H9 (cell line): ENCODE measurements at places on chromosomes 6 and 20. TPM values are rescaled to one million over a fixed set of nuclear protein-coding genes. Genes with fewer than 3 reads are reported as not detected.

DNA sequence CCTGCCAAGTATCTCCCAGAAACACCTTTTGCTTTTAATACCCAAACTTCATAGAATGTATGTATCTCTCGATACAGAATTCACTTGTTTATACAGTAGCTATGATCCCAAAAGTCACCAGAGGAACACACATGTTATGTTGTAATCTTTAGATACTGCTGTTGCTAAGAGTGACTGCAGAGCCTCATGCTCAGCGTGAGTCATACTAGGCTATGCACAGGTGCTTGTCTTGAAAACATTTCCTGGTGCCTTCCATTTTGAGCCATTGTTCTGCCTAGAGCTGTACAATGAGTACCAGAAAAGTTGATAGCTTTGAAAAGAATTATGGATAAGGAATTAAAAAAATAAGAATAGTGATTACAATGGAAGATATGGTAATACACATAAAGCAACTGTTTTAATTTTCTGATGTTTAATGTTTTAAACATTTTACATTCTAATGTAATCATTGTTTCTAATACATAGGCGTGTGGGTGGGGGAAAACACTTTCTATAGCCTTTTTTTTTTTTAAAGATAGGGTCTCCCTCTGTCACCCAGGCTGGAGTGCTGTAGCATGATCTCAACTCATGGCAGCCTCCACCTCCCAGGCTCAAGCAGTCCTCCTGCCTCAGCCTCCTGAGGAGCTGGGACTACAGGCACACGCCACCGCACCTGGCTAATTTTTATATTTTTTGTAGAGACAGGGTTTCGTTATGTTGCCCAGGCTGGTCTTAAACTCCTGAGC, 79.4 kb downstream of the CD24 start:
- H3K36me3 ChIP-seq = peaks cover 4% of the 10 kb centered on the region
- peaks cover 4% of the 10 kb centered on the region; the same call in 1 of the 2 replicates for H3K4me1 ChIP-seq
- no peak overlapping the region for H3K4me3 ChIP-seq
- no peak for DNase-seq
- H3K27ac ChIP-seq = peak overlapping the region; percentile 49

BANF2 gene
- not detected in 2 replicates for total RNA-seq

DEFB124 gene
- not detected in 2 replicates for total RNA-seq

ZNF512B gene
- 43.8 and 46.0 TPM in 2 replicates for total RNA-seq

EFCAB8 gene
- total RNA-seq = 0.09 TPM in 1 of 2 replicates, not detected in the other

GRCh38 chr20:22836211-22836610, 198.9 kb upstream of the SSTR4 start:
- no peak for DNase-seq
- no peak overlapping the region for H3K4me3 ChIP-seq
- H3K27me3 ChIP-seq = no peaks in the 10 kb centered on the region
- H3K4me1 ChIP-seq = no peaks in the 10 kb centered on the region

GRCh38 chr20:19583532-19584175, 174.4 kb upstream of the RIN2 start:
- DNase-seq = peak; percentile 91
- H3K27me3 ChIP-seq = no peaks in the 10 kb centered on the region
- peak overlapping the region; percentile 5; the same call in 2 of the 3 replicates for H3K4me3 ChIP-seq
- H3K4me1 ChIP-seq = peaks cover 2% of the 10 kb centered on the region; the same call in 1 of the 2 replicates
- H3K27ac ChIP-seq = no peak overlapping the region

TBXT gene
- 0.31 and 0.48 TPM in 2 replicates for total RNA-seq

DNA sequence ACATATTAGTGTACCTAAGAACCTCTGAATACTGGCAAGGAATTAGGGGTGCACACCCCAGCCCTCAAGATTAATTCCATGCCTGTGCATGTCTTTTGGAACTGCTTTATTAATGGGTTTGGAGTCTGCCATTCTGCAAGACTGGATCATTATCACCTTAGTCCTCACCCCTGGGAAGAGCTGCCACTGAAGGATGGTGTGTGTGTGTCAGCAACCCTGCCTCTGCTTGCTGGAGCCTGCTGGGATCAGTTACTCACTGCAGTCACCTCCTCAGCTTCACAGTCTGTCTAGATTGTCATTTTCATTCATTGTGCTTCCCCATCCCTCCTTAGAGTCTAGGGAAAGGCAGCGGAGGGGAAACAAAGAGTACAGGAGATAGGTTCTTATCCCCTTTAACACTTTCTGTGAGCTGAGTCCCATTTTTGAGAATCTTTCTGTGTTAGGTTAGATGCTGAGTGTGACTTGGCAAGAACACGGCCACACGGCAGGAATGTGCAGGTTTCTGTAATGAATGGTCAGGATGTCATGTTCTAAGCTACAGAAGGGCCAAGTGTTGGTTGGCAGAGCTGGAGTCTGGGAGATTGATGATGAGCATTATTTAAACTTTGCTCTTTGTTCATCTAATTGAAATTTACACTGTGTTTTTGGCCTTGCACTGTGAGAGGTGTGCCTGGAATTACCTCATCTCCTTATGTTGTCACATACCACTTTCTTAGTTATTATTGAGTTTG, 21.1 kb downstream of the GHRH start:
- H3K4me1 ChIP-seq = no peaks in the 10 kb centered on the region
- no peak for DNase-seq
- H3K27me3 ChIP-seq = no peaks in the 10 kb centered on the region
- H3K36me3 ChIP-seq = peaks cover 84% of the 10 kb centered on the region
- H3K27ac ChIP-seq = no peak overlapping the region

- no peak for DNase-seq
- H3K36me3 ChIP-seq = peaks cover 2% of the 10 kb centered on the region; the same call in 1 of the 3 replicates
- H3K4me1 ChIP-seq = no peaks in the 10 kb centered on the region
- H3K27ac ChIP-seq = no peak overlapping the region
- H3K4me3 ChIP-seq = no peak overlapping the region
Measured at GRCh38 chr6:9732056-9732455, 682.8 kb downstream of the TFAP2A start.

GRCh38 chr6:55141611-55142010, 32.7 kb upstream of the HCRTR2 start:
- no peaks in the 10 kb centered on the region for H3K27me3 ChIP-seq
- no peaks in the 10 kb centered on the region for H3K4me1 ChIP-seq
- no peak overlapping the region for H3K4me3 ChIP-seq
- no peaks in the 10 kb centered on the region for H3K36me3 ChIP-seq
- DNase-seq = no peak

DNA sequence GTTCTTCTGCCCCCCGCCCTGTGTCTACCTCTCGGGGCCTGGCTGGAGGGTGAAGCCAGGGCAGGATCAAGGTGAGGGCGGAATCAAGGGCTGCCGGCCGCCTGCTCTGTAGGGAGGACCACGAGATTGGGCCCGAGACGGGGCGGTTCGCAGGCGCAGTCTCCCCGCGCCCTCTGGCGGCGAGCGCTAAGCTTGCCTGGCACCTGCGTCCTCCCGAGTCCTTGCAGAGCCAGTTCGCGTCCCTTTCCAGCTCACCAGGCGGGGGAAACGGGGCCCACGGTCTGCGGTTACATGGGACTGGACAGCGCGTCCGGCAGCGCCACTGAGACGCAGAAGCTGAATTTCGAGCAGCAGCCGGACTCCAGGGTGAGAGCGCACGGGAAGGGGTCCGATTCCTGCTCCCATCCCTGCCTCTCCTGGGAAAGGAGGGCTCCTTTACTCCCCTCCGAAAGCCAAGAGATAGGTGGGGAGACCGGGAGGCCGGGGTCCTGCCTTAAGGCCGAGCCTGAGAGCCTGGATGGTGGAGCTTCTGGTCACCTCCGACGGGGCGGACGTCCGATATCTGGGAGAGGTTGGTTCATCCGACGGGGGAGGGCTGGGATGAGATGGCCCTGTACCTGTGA, 3.6 kb upstream of the MATN4 start:
- no peaks in the 10 kb centered on the region for H3K27me3 ChIP-seq
- peak; percentile 91 for DNase-seq
- H3K36me3 ChIP-seq = no peaks in the 10 kb centered on the region
- H3K4me1 ChIP-seq = no peaks in the 10 kb centered on the region

DNA sequence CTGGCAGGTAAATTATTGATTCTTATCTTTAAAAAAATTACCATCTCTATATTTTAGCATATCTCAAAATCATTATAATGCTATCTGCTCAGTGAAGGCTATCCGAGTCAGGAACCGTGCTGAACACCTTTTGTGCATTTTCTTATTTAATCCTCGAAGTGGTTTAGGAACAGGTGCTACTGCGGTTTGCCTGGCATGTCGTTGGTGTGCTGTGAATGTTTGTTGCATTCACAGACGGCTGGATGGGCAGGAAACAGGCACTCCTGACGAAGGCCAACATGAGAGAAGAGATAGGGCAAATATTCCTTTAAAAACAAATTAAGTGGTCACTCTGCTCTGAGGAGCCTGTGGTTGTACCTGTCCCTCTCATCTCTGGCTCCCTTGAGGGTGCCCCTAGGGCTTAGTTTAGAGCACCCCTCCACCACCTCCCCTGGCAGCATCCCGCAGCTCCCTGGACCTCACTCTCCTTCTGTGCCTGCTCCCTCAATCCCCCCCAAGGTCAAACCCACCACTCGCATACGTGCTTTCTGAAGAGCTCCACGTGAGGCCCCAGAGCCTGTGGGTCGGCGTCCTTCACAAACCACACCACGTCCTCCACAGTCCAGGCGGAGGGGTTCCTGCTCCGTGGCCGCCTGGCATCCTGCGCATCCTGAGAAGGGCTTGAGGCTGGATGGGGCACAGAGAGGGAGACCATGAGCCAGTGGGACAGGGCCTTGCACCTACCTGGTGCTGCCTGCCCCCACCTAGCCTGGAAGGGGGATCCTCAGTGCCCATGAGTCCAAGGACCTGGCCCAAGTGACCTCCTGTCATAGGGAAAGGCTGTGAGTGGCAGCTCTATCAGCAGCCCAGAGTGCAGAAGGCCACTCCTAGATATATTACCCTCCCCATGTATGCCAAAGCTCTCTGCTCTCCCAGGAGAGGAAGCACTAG, 116.5 kb downstream of the SCML4 start:
- peak; percentile 20 for DNase-seq
- H3K4me1 ChIP-seq = no peaks in the 10 kb centered on the region
- H3K4me3 ChIP-seq = no peak overlapping the region
- no peaks in the 10 kb centered on the region for H3K36me3 ChIP-seq

DNA sequence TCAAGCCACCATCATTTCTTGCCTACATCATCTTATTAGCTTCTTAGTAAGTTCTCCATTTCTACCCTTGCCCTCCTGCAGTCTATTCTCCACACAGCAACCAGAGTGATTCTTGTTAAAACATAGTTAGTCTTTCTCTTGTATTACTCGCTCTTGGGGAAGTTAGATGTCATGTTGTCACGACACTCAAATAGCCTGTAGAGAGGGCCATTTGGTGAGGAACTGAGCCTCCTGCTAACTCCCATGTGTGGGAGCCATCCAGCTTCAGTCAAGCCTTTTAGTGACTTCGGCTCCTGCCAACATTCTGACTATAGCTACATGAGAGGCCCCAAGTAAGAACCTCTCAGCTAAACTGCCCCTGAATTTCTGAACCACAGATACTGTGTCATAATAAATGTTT, 395.4 kb downstream of the CDC5L start:
- H3K4me1 ChIP-seq = no peaks in the 10 kb centered on the region
- no peaks in the 10 kb centered on the region for H3K27me3 ChIP-seq
- H3K36me3 ChIP-seq = 0 out of 2 replicates have a peak, but pooled peaks cover 5% of the 10 kb centered on the region
- H3K4me3 ChIP-seq = no peak overlapping the region
- no peak overlapping the region for H3K27ac ChIP-seq

OTOR gene
- not detected in 2 replicates for total RNA-seq

- no peaks in the 10 kb centered on the region for H3K27me3 ChIP-seq
- no peak overlapping the region for H3K4me3 ChIP-seq
- no peak overlapping the region for H3K27ac ChIP-seq
- no peaks in the 10 kb centered on the region for H3K4me1 ChIP-seq
Measured at GRCh38 chr6:98942263-98942803, 5.4 kb downstream of the FBXL4 start.

- H3K27ac ChIP-seq = no peak within 1 kb of the TSS
- H3K4me1 ChIP-seq = 0 out of 2 replicates have a peak, but pooled peaks cover 7% of the 10 kb centered on the region
- H3K4me3 ChIP-seq = peak within 1 kb of the TSS; percentile 70
- H3K36me3 ChIP-seq = peaks cover 12% of the 10 kb centered on the region
- H3K27me3 ChIP-seq = no peaks in the 10 kb centered on the region
Measured at GRCh38 chr6:35452183-35453090, at the start of gene FANCE. TSS of gene FANCE (plus strand) at chr6:35452338. CDS start at chr6:35452546, 208 bp downstream.

DNA sequence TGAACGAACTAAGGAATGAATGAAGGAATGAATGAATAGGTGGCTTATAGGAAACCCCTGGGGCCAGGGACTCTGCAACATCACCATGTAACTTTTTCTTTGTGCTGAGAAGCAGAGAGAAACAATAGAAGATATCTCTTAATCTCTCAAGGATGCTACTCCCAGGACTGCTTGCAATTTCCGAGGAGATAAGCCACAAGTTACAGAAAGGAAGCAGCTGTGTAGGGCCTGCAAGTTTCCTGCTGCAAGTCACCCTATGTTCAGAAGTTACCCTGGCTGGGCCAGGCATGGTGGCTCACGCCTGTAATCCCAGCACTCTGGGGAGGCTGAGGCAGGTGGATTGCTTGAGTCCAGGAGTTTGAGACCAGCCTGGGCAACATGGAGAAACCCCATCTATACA, 7.3 kb upstream of the MAVS start:
- no peak overlapping the region for H3K27ac ChIP-seq
- H3K36me3 ChIP-seq = no peaks in the 10 kb centered on the region
- H3K4me1 ChIP-seq = no peaks in the 10 kb centered on the region
- no peaks in the 10 kb centered on the region; the same call in 1 of the 2 replicates for H3K27me3 ChIP-seq

DNA sequence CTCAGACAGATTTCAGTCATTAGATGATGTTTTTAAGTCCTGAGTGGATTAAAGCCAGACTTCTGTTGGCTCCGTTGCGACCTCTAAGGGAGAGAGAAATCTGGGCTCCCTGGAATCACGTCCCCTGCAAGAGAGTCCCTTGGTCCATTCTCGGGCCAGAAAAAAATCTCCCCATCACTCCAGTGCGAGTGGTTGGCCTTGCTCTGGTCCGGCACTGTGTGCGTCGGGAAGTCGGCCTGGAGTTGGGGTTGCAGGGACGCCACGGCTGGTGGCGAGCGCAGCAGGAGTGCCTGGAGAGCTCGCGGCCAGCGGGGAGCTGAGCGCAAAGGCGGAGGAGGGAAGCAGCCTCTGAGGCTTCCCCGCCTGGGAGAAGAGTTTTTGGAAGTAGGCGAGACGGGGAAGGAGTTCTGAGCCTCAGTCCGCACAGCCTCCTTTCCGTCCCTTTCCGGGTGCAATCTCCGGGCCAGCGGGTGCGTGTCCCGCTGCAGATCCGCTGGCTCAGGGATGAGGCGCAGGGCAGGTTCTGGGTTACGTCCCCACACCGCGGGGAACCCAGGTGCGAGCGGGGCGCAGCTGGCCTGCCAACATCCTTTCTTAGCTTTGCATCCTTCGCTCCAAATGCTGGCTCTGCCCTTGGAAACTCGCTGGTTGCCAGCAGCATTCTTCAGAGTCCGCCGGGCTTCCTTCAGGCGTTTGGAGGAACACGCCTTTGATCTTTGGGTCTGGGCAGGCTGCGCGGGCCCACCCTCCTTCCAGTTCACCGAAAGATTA, 6.8 kb downstream of the TCF21 start:
- no peak overlapping the region for H3K27ac ChIP-seq
- no peaks in the 10 kb centered on the region; the same call in 2 of the 3 replicates for H3K36me3 ChIP-seq
- H3K4me1 ChIP-seq = peaks cover 2% of the 10 kb centered on the region; the same call in 1 of the 2 replicates
- DNase-seq = peak; percentile 53
- H3K27me3 ChIP-seq = peaks cover 57% of the 10 kb centered on the region

DNA sequence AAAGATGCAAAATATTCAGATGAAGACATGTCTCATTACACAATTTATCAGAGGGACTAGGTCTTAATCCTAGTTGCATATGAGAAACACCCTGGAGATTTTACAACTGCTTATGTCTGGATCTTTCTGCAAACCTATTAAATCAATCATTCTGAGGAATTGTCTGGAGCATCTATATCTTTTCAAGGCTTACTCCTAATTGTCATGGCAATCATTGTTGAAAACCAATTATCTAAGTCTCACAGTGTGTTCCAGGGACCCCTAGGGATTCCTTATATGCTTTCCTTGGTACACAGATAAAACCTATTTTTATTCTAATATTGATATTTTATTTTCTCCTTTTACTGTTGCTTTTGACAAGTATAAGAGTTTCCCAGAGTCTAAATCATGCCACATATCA, 696.9 kb upstream of the EYS start:
- no peaks in the 10 kb centered on the region for H3K36me3 ChIP-seq
- H3K4me1 ChIP-seq = no peaks in the 10 kb centered on the region
- no peak for DNase-seq
- no peak overlapping the region for H3K27ac ChIP-seq
- H3K27me3 ChIP-seq = no peaks in the 10 kb centered on the region
- H3K4me3 ChIP-seq = no peak overlapping the region
